Karpas-422 (cell line): ENCODE measurements at places on chromosomes 3 and 15.

DNA sequence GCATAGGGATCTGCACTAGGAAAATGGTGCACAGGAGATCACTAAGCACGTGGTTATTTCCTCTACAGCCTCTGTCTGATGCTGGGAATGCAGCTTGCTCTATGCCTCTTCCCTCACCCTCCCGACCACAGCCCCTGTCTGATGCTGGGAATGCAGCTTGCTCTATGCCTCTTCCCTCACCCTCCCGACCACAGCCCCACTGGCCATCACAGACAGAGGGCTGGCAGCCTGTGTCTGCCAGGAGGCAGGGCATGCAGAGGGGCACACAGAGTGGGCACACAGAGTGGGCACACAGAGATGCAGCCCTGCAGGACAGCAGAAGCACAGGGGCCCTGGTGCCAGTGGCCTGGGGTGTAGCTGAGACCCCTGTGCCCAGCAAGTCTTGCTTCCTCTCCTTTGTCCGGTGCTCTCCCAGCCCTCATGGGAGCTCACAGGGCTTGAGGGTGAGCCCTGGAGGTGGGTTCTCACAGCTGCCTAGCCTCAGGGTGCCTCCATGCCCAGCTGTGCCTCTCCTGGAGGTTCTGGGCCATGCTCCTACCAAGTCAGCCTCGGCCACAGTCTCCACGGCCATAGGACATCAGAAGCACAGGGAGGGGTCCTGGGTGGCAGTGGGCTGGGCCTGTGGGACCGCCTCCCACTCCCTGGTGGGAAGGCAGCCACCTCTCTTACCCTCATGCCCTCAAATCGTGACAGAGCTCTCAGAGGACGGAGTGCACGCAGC lies 65.8 kb downstream of the EXOG start:
- DNase-seq = no peak

DNA sequence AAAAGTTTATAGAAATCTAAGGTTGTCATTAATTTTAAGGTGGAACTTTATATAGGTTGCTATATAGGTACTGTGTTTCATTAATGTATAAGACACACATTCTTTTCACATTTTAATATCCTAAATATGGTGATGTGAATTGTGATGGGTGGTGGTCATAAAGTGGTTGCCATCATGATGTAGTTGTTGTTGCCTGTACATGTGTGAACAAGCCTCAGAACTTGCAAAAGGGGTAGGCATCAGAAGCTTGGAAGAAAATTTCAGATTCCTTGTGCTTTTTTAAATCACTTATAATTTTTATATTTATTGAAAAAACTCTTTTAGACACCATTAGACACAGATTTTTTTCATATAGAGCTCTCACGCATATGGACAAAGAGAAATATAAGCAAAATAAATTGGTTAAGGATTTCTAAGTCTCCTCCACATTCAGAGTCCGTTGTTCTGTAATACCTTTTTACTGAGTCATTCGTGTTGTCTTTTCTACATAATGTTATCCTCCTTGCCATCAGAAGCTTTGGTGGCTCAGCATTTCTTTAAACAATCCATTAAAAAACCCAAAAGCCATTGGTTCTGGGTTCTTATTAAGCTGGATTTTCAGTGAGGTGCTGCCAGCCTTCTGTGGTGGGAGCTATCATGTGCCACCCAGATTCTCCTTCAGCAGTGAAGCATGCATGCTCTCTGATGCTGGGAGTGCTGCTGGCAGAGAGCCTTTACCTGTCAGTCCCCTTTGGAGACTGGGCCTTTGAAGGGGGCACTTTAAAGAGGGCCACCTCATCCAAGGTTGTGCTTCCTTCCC lies 140.4 kb upstream of the GALNT15 start:
- no peak for DNase-seq

GRCh38 chr3:8743911-8744310 lies 10.3 kb downstream of the CAV3 start:
- DNase-seq = no peak

- no peak for DNase-seq
These were observed 38.9 kb upstream of the NECTIN3 start for GRCh38 chr3:111032677-111033076.

DNA sequence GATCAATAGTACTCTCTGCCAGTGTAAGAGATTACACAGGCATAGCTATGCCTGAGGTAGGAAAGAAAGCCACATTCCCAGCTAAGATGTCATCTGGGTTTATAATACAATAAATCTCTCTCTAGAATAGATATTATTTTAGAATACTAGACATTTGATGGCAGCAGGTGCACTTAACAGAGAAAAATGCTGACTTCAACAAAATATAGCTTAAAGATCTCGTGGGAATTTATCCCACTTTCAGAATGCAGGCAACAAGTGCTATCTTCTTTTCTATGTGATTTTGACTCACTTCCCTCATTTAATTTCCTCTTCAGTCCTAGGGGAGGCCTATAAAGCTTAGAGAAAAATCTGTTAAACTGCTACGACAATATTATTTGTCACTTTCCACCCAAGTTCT lies 60.9 kb upstream of the FSIP1 start:
- no peak for DNase-seq

- no peak for DNase-seq
These were observed 675.2 kb downstream of the AGBL1 start for GRCh38 chr15:86754846-86755245.

- DNase-seq = no peak
These were observed 911 bp downstream of the APBA2 start for GRCh38 chr15:28886431-28887338.

DNA sequence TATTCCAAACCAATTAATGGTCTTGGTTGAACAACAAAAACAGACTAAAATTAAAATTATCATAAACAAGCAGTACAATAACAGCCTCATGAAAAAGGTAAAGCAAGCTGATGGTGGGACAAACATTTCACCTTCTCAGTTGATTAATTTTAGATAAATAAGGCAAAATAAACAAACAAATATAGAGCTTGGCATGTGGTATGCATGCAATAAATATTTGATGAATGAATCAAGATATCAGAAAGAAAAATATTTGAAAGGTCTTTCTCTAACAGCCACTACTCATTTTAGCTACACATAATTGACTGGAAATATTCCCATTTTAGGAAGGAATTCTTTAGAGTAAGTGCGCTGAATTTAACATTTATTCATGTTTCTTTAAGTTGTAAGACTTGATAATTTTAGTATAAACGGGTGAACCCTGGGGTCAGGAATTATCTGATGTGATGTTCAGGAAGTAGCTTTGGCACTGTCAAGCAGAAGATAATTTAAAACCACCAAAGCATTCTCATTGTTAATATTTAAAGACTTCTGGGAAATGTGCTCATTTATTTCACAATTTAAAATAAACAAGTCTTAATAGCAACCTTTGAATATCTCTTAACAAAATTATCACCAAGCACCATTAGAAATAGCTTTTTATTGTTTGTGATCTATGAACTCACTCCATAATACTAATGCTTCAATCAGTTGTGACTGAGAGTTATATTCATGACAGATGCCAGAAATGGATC lies 372.3 kb upstream of the TGFBR2 start:
- no peak for DNase-seq

GRCh38 chr3:159559771-159560170 lies 428.9 kb upstream of the IL12A start:
- no peak for DNase-seq

- DNase-seq = no peak
These were observed 9.7 kb downstream of the TTC23 start for GRCh38 chr15:99239545-99240198.

DNA sequence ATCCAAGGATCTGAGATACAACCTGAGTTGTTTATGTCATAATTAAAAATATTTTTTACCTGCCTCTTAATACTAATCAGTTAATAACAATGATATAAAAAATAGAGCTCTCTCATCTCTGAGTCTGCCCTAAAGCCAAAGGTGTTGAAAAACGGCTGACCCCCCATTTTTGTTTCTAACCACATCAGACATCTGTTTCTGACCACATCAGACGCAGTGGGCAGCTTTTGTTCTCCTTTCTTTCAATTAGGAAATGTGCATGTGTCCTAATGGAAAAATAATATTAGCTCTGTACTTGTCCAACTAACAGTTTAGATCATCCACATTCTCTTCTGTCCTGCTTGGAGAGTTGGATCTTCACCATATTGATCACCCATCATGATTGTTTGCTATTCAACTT lies 144.6 kb downstream of the SHOX2 start:
- DNase-seq = no peak

GRCh38 chr3:187828579-187829452 lies 83.5 kb upstream of the BCL6 start:
- DNase-seq = peak; percentile 78

DNA sequence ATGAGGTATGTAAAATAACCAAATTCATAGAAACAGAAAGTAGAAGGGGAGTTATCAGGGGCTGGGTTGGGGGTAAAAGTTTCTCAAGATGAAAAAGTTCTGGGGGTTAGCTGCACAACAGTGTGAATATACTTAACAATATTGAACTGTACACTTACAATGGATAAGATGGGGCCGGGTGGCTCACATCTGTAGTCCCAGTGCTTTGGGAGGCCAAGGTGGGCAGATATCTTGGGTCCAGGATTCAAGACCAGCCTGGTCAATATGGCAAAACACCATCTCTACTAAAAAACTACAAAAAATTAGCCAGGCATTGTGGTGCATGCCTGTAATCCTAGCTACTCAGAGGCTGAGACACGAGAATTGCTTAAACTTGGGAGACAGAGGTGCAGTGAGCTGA lies 274.3 kb downstream of the TJP1 start:
- DNase-seq = no peak

- DNase-seq = no peak
These were observed 36.1 kb upstream of the SPESP1 start for GRCh38 chr15:68894208-68894607.

- no peak for DNase-seq
These were observed 2.5 kb downstream of the SEMA3B start for GRCh38 chr3:50271314-50271936.

- DNase-seq = no peak
These were observed 55.1 kb downstream of the AAGAB start for GRCh38 chr15:67199391-67199790.

- no peak for DNase-seq
These were observed 181.4 kb downstream of the TBL1XR1 start for GRCh38 chr3:177015881-177016280.

- no peak for DNase-seq
These were observed 56.0 kb upstream of the FLNB start for GRCh38 chr3:57952208-57952631.

GRCh38 chr3:147730284-147730683 lies 321.1 kb downstream of the ZIC1 start:
- no peak for DNase-seq
